T-helper 1 cell treated with Interleukin-12 subunit alpha and Interleukin-12 subunit beta and Interleukin-4 antibody, amounts not matched to agents 30 ng/mL and 1 ng/mL, for 36 hours (primary cell): ENCODE measurements at places on chromosomes 2 and 18. TPM values are rescaled to one million over a fixed set of nuclear protein-coding genes. Genes with fewer than 3 reads are reported as not detected.

The GALNT3 gene
- total RNA-seq = 15.4 and 17.5 TPM in 2 replicates

The SOX11 gene
- total RNA-seq = not detected in 2 replicates

The KANSL3 gene
- 64.0 and 66.0 TPM in 2 replicates for total RNA-seq

The NIFK gene
- total RNA-seq = 78.7 and 91.2 TPM in 2 replicates

The FAM237A gene
- total RNA-seq = not detected in 2 replicates

The FHOD3 gene
- not detected in 2 replicates for total RNA-seq

The ATP6V1B1 gene
- not detected in 2 replicates for total RNA-seq

The NMS gene
- not detected in 2 replicates for total RNA-seq

The EFEMP1 gene
- total RNA-seq = not detected in 2 replicates

The ABCG8 gene
- not detected in 2 replicates for total RNA-seq
